Endothelial cell of umbilical vein (primary cell): ENCODE measurements at places on chromosomes 3 and 15. TPM values are rescaled to one million over a fixed set of nuclear protein-coding genes. Genes with fewer than 3 reads are reported as not detected.

Gene MESP2
- 0.21 and 0.43 TPM in 2 replicates for polyA plus RNA-seq

Gene CLRN1
- not detected in 2 replicates for polyA plus RNA-seq

Gene PLD1
- 35.7 and 42.0 TPM in 2 replicates for polyA plus RNA-seq

Gene KLHL40
- polyA plus RNA-seq = not detected in 2 replicates

Gene LARP6
- polyA plus RNA-seq = 56.1 and 56.2 TPM in 2 replicates

DNA sequence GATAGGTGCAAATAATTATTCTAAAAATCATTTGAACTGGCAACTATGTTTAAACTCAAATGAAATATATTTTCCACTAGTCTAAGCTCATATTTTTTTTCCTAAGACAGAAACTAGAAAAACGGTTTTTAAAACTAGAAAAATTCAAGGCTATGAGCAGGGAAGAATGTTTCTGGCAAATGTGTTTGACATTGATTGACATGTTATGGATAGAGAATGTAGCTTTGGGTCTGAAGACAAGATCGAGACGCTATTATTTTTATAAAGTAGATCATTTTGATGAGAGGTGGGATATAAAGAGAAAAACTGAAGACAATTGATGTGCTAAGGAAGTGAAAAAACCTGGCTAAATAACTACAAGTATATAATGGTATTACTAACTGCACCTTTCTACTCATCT, 415.2 kb downstream of the GABRB3 start:
- no peak for DNase-seq

DNA sequence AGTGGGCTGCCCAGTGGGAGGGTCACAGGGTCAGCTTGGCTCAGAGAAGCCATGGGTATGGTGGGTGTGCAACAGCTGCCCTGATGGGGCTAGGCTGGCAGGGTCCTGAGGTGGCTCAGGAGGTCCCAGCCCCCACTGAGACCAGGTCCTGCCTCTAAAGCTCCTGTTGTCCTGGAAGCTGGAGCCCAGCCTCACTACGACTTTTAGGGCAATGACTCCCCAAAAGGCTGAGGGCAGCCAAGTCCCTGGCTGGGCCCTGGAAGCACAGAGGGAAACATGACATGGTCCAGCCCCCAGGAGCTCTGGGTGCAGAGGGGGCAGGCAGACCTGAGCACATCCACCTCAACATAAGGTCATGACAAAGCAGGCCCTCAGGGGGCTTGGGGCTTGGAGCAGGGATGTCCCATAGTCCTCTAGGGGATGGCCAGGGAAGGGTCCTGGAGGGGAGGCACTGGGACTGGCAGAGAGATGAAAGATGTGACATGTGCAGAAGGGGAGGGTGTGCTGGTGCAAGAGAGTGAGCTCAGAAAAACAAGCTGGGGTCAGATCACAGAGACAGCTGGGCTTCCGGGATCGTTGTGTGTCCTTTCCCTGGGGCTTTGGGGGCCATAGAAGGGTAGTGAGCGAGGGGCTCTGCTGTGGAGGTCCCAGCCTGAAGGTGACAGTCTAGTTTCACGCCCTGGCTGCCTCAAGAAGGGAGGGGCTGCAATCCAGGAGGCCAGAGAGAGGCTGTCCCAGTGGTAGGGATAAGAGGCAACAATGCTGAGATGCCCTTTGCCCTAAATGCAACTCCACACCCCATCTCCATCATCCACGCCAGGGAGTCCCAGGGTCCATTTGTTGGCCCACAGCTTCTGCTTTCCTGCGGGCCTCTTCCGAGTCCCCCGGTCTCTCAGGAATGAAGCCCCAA, 639 bp upstream of the ITIH3 start:
- DNase-seq = no peak

GRCh38 chr3:66572938-66573710, 72.3 kb upstream of the LRIG1 start:
- DNase-seq = no peak

DNA sequence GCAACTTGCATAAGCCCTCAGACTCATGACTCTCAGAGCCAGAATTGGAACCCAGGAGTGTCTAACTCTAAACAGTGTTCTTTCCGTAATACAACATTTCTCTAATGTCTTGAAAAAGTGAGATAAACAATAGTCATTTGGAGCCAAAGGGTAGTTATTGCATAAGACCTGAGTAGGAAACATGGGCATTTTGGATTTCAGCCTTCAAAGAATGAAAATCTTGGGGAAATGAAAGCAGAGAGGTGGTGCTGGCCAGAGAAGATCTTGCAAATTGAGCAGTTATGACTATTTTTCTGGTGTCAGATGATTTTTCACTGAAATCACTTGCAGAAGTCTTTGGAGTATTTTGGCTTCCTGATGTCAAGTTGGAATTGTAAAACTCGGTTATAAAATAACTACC, 379.4 kb downstream of the DIPK2A start:
- no peak for DNase-seq

- DNase-seq = no peak
These were observed 295.2 kb upstream of the THBS1 start for GRCh38 chr15:39285663-39286062.
